ENCODE measurements at places on chromosomes 1 and 21.
A peak's percentile ranks its signal among the peaks of the same experiment; 100 is the strongest.

GRCh38 chr1:34231441-34231840 is 54.7 kb downstream of the C1orf94 start:
- no peak for DNase-seq

GRCh38 chr1:107795994-107796393 is 169.0 kb downstream of the VAV3 start:
- DNase-seq: no peak

DNA sequence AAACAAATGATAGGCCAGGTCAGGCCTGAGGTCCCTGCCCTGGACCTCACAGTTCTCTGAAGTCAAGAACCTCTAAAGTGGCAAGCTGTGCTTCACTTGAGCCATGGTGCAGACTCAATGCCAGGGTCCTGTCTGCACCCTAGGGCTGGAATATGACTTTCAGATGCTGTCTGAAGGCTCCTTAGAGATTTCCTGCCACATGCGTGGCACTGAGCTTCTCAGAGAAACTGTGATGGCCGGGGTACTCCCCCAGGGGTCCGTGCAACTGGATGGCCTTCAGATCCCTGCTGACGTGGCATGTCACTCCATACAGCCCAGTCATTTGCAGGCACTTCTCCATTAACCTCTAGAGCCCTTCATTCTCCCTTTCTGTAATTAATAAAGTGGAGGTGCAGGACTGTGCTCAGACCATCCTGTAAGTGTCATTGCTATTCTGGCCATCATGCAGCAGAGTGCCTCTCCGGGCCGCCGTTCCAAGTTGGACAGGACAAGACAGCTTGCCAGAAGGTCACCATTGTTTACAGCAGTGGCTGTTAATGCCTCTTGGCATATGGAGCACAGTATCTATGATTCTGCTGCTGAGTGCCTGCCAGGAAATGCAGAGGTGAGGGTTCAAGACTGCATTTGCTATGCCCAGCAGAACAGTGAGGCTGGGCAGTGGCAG is 205.1 kb upstream of the COA6 start:
- DNase-seq: no peak

DNA sequence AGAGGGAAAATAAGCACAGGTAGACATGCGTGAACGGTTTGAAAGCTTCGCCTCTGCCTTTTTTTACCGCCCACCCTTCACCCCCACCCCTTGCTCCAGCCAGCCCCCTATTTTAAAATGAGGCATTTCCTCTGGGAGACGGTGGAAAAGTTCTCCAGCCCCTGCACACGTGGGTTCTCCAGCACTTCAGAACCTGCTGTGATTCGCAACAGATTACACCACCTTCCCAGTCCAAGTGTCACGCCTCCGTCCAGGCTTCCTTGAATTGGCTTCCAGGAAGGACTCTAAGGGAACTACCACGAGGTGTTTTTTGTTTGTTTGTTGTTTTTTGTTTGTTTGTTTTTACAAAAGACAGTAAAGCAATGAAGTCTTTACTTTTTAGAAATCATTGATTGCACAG is 2.6 kb downstream of the LRRC7 start:
- DNase-seq: no peak

- DNase-seq: peak; percentile 86
Observed at GRCh38 chr1:79323239-79324025, 316.9 kb upstream of the ADGRL4 start.

DNA sequence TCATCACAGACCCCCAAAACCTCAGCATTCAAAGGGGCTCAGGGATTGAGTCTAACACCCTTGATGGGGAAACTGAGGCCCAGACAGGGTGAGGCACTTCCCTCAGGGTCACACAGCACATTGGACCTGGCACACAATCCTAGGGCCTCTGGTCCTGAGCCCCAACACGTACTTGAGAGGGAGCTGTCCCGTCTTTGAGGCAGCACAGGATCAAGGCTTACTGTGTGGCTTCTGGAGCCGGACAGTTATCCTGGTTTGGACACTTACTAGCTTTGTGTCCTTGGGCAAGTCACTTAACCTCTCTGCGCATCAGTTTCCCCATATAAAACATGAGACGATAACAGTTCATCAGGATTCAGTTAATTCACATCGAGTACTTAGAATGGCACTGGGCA is 26.5 kb downstream of the RUNX3 start:
- no peak for DNase-seq

DNA sequence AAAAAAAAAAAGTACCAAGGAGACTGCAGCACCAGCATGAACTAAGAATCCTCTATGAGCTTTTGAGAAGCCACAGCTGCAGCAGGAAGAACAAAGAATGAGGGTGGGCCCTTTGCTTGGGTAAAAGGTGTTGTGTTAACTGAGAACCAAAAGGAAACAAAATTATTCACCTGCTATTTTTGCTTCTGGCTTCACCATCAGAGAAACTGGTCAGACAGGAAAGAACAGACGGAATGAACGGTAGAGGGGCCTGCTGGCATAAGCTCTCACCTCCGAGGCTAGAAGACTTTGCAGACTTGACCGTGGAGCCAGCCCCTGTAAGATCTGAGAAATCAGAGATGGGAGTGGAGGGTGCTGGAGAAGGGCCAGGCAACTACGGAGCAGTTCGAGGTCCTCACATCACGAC is 27.6 kb downstream of the IL10RB start:
- no peak for DNase-seq

DNA sequence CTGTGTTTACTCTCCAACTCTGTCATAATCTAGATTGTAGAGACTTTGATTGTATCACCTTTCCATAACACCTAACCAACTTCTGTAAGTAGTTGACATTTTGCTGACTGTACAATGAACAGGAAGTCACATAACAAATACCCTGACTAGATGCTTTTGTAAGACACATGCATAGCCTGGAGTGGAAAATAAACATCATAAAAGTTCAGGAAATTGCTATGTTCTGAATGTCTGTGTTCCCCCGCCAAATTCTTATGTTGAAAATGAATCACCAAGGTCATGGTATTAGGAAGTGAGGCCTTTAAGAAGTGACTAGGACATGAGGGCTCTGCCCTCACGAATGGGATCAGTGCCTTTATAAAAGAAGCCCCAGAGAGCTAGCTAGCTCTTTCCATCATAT is 40.4 kb upstream of the ZSWIM5 start:
- DNase-seq: peak; percentile 46

DNA sequence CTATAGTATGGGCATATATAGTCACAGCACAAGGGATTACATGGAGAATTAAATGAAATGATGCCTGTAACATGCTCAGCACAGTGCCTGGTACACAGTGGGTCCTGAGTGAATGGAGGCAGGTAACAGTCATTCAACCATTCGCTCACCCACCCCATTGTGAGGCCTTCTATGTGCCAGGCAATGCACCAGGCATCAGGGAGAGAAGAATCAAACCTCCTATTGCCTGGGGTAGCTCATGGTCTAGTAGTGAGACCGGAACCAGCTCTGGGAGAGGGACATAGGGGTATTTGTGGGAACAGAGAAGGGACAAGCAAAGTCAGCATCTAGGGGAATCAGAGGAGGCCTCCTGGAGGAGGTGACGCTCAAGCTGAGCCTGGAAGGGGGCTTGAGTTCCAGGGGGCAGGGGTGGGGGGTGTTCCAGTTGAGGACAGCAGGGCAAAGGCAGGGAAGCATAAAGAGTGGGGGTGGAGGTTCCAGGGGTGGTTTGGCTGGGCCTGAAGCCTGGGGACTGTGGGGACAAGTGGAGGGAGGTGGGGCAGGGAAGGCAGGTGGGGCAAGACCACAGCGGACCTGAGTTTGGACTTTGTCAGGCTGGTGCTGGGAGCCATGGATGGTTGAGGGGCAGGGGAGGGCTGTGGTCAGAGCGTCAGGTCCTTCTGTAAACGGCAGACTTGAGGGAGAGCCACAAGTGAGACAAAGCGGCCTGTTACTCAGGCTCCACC is 591.6 kb downstream of the PTPRU start:
- no peak for DNase-seq

GRCh38 chr1:1861339-1861730 is 29.6 kb downstream of the GNB1 start:
- no peak for DNase-seq

GRCh38 chr1:154104433-154105082 is 50.3 kb downstream of the NUP210L start:
- DNase-seq: no peak

GRCh38 chr1:232709386-232709785 is 79.5 kb upstream of the SIPA1L2 start:
- DNase-seq: no peak

- DNase-seq: no peak
Observed at GRCh38 chr1:156100205-156100995, 14.1 kb upstream of the LMNA start.

DNA sequence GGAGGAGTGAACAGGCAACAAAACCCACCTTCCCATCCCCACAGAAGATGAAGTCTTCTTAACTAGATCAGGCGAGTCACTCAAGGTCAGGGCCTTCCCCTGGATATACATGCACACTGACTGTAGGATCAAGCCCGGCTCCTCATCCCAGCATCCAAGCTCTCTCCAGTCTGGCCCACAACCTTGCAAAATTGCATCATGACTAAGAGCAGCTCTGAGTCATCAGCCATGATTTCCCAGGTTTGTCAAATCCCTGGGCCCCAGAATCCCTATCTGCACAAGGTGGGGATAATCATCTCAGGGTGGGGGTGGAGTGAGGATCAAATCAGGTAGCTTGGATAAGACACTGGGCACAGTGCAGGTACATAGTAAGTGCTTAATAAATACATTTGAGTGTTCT is 199.3 kb upstream of the GRIK3 start:
- DNase-seq: no peak

DNA sequence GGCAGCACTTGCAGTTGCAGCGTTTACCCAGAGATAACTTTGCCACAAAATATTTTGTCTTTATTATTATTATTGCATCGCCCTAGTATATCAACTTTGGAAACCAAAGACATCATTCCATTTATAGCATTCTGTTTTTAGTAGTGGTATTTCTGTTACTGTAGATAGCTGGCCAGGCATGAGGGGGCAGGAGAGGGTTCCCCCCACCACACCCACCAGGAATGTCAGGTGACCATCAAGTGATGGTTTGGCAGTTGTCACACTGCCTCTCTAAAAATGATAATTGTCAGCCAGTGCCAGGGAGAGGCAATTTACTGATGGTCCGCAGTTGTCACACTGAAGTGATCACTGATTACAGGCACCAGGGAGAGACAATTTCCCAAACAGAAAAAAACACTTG is 135.6 kb downstream of the TSEN15 start:
- DNase-seq: no peak

DNA sequence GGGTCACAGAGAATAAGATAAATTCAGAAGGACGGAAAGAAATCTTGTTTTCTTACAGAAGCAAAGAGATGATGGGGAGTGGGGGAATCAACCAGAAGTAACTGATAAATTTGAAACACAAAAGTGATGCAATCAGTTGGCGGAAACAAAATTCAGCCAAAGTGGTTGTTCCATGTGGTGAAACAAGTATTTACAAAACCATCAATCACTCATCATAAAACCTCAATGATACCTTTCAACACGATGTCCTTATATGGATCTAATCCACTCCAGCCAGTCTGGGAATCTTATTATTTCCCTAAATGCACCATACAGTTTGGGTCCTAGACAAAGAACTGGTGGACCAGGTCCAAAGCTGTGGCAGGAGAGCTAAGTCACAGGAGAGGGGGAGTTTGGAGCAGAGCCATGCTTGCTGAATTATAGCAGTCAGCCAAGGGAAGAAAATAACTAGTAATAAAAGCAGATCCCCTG is 303.8 kb upstream of the LRRC7 start:
- DNase-seq: peak; percentile 1

DNA sequence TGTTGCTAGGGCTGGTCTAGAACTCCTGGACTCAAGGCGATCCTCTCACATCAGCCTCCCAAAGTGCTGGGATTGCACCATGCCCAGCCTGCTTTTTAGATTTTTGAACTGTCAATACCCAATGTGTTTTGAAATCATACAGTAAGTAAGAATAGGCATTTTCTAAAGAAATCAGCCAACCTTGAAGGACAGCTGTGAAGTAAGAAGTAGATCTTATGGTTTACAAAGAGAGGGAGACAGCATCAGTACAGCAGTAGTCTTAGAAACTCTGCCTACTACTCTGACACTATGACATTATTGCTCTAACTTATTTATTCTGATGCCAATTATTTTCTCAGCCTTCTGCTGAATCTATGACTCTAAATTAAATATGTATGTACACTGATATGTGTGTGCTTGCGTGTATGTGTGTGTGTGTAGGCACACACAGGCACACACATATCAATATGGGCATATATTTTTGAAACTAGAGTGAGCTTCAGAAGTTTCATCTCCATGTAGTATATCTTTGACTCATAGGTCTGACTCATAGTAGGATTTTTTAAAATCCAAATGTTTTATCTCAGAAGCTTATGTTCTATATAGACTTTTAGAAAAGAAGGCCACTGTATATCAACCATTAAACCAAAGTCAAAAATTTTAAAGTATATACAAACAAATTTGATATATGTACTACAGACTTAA is 140.4 kb downstream of the COL24A1 start:
- DNase-seq: no peak

DNA sequence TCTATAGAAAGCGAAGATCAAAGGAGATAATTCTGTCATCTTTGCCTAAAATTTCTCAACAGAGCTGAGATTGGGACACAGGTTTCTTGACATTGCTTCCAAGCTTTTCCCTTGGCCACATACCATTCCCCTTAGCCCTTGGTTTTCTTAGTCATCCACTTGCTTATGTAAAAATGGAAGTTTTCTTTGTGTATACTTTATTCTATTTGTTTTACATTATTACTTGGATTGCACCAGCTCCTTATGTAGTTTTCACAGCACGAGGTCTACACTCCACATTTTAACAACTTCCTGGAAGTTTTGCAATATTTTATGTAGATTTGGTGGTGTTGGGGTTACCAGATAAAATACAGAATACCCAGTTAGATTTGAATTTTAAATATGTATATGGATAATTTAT is 129.8 kb downstream of the PLA2G4A start:
- peak; percentile 32 for DNase-seq

GRCh38 chr1:206921772-206922265 is at the start of gene FCMR:
Gene FCMR (minus strand): TSS chr1:206921941. CDS start chr1:206921854, 87 bp downstream.
- DNase-seq: no peak

DNA sequence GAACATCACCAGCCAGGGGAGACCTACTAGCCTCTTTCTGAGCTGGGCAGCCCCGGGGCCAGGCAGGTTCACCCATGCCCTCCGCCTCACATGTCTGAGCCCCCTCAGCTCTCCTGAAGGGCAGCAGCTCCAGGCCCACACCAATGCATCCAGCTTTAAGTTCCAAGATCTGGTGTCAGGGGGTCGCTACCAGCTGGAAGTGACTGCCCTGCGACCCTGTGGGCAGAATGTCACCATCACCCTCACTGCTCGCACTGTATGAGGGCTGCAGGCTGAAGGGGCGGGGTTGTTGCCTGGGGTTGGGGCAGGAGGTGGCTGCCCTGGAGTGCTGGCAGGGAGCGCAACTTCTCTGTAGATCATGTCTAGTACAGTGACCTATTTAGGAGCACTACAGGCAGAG is 8.5 kb upstream of the PTPN7 start:
- DNase-seq: no peak

DNA sequence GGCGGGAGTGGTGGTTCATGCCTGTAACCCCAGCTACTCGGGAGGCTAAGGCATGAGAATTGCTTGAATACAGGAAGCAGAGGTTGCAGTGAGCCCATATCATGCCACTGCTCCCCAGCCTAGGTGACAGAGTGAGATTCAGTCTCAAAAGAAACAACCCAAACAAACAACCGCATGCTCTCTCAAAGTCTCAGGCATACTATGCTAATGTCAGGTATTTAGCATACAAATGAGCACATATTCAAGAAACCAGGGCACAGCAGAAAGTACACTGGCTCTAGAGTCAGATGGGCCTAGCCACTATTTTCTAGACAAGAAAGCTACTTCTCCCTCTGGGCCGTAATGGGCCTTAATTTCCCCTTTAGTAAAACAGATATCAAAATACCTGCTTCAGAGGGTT is 55.0 kb downstream of the ELAVL4 start:
- no peak for DNase-seq

Data from Daoy (cell line).